CD4-positive, alpha-beta T cell treated with Interleukin-10 for 1 hour (primary cell): ENCODE measurements at places on chromosomes 16 and 17.

DNA sequence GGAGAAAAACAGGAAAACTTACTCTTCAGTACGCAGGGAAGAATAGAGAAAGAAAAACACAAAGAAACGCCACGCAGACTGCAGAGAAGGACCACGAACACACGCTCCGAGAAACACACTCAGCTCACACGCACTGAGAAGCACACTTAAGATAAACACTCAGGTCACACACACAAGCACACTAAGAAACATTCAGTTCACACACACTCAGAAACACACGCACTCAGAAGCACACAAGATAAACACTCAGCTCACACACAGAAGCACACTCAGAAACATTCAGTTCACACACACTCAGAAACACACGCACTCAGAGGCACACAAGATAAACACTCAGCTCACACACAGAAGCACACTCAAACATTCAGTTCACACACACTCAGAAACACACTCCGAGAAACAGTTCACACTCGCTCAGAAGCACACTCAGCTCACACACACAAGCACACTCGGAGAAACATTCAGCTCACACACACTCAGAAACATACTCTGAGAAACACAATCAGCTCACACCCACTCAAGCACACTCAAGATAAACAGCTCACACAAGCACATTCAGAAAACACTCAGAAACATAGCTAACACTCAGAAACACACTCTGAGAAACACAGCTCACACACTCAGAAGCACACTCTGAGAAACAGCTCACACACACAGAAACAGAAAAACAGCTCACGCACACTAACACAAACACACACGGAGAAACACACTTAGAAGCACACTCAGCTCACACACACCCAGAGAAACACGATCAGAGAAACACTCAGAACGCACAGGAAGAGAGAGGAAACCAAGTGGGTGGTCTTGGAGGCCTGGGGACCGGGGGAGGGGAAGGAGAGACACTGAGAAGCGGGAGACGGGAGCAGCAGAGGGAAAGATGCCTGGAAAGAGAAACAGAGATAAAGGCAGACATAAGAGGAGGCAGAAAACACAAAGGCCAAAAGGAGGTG, 908 bp downstream of the TMEM98 start:
- no peak for DNase-seq

DNA sequence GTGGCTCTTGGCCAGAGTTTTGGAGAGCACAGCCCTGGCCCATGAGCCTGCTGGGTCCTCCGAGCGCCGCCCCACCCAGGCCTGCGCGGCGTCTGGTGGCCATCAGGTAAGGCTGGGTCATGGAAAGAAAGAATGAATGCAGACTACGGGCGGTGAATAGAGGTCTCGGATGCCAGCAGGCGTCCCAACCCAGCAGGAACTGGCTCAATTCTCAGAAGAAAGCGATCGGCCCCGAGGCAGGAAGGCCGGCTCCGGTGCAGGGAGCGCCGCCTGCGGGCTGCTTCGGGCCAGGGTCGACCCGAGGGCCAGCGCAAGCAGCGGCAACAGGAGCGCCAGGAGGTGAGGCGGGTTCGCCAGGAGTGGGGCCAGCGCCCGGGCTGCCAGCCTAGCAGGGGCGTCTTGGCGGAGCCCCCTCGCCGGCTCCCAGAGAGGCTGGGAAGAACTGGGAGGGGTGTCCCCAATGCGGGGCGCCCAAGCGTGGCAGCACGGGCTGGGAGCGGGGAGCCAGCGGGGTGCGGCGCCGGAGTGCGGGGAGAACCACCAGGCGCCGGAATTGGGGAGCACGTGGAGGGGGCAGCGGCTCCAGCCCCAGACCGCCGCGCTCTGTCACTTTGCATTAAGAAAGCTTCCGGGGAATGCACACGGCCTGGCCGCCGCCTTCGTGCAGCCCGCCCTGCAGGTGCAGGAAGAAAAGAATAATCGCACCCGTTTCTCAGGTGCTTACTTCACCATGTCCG, 7.1 kb upstream of the TMC5 start:
- DNase-seq, result no peak

- DNase-seq, result no peak
Observed at GRCh38 chr16:60279061-60279665, 1545.0 kb upstream of the GOT2 start.

DNA sequence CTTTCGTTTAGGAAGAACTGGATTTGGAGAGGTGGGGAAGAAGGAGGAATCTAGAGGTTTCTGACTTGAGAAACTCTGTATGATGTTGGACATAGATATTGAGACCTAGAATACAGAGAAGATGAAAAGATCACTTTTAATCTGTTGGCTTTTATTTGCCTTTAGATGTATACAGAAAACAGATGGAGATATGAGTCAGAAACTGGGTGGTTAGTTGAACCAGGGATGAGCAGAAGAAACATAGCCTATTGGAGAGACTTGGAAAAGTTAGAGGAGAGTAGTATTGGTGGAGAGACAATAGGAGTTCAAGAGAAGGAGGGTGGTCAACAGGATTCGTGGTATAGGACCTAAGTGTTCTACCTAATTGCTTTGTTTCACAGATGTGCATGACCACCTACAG, 5.1 kb downstream of the PHAF1 start:
- no peak for DNase-seq

GRCh38 chr17:4742629-4743028, 2.9 kb upstream of the CXCL16 start:
- no peak for DNase-seq

- no peak for DNase-seq
Observed at GRCh38 chr16:75379339-75379738, 54.0 kb downstream of the CFDP1 start.

- no peak for DNase-seq
Observed at GRCh38 chr16:81695321-81696165, 83.5 kb upstream of the PLCG2 start.
